ENCODE measurements at places on chromosomes 12 and 14.

- no peak for DNase-seq
Measured at GRCh38 chr14:32341947-32342846, 13.1 kb downstream of the AKAP6 start.

GRCh38 chr14:34338056-34338455 lies 124.0 kb downstream of the SPTSSA start:
- DNase-seq = no peak

DNA sequence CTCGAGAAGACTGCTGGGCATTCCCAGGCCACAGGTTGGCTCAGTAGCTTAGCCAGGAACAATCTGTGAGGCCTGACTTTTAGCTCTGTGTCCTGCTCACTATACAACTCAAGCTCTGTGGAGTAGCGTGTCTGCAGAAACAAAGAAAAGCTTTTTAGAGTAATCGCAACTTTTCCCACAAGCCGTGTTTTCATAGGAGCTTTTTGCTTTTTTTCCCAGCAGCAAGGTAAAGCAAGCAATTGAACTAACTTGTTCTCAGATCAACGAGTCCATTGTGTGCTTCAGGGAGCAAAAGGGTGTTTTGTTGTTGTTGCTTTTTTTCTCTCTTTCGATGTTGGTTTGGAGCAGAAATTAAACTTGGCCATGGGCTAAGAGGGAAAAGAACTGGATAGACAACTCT lies 97.3 kb upstream of the BCL2L14 start:
- no peak for DNase-seq

- no peak for DNase-seq
Measured at GRCh38 chr12:49231878-49232655, 32.8 kb upstream of the TUBA1C start.

- no peak for DNase-seq
Measured at GRCh38 chr14:72917094-72917802, 9.0 kb upstream of the DCAF4 start.

All from mesothelial cell of epicardium (in vitro differentiated cells).